Psoas muscle (tissue), 8 donors: ENCODE measurements at places on chromosomes 16 and 17. TPM values are rescaled to one million over a fixed set of nuclear protein-coding genes. Genes with fewer than 3 reads are reported as not detected.

PRSS33 gene
- total RNA-seq = not detected

SMIM5 gene
- total RNA-seq = 0.17 TPM

NOXO1 gene
- total RNA-seq = not detected

CACNG5 gene
- not detected for total RNA-seq

CTRB1 gene
- total RNA-seq = 3.9 TPM

MCRIP1 gene
- total RNA-seq = 47.6 TPM

CREBBP gene
- 48.3 TPM for total RNA-seq

MYH13 gene
- 0.08 TPM for total RNA-seq

ALOXE3 gene
- not detected for total RNA-seq

MGAT5B gene
- total RNA-seq = not detected

TBC1D3 gene
- not detected for total RNA-seq

CCL8 gene
- total RNA-seq = not detected

MYOCD gene
- total RNA-seq = 0.22 TPM

SKA2 gene
- total RNA-seq = 17.1 TPM

GSG1L gene
- total RNA-seq = not detected
